ENCODE measurements at places on chromosomes 1 and 21.
A peak's percentile ranks its signal among the peaks of the same experiment; 100 is the strongest.

DNA sequence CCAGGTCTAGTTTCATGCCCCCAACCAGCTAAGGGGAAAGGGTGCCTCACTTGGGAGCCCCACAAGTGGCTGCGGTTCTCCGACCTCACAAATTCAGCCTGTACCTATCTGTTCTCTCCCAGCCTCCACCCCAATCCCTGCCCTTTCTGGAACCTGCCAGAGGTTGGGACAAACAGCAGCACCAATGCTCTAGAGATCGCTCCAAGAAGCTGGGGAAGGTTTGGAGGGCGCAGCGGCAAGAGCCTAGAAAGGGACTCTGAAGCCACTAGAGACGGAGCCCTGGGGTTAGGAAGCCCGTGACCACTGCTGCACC is 243.4 kb upstream of the VAMP3 start:
- no peak for DNase-seq

GRCh38 chr1:202834771-202835547 is 24.2 kb downstream of the PCAT6 start:
- DNase-seq, result peak; percentile 9

GRCh38 chr1:67589519-67590233 is 95.3 kb upstream of the GADD45A start:
- DNase-seq, result no peak

GRCh38 chr1:227576189-227576588 is 12.8 kb downstream of the ZNF678 start:
- no peak for DNase-seq

DNA sequence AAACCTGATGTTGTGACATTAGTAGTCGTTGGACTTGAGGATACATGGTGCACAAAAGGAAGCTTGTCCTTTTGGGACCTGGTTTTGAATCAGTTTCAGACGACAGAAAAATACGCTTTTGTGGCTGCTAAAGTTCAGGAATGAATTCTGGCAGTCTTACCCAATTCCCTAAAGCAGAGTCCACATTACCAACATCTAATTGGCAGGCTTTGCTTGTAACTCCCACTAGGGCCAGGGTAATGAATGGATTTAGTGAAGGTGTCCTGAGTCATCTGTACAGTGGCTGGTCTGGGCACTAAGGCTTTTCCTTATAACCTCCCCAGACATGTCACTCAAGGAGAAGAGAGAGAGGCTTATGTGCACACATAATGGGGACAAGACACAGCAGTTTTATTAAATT is 66.2 kb upstream of the RNPC3 start:
- no peak for DNase-seq

GRCh38 chr1:74180490-74180889 is 17.5 kb downstream of the LRRIQ3 start:
- no peak for DNase-seq

GRCh38 chr1:7808253-7808844 is 24.3 kb downstream of the PER3 start:
- no peak for DNase-seq

DNA sequence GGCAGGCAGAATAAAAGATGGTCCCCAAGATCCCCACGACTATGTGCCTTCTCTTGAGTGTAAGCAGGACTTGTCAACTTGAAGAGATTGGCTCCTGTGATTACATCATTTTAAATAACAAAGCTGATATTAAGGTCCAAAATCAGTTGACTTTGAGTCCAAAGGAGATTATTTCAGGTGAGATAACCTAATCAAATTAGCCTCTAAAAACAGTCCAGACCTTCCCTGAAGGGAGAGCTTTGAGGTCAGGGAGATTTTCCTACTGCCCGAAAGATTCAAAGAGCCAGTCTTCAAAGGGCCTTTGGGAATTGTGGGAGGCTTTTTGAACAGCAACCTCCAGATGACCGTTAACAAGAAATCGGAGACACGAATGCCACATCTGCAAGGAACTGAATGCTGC is 51.5 kb upstream of the NCAM2 start:
- DNase-seq, result no peak

DNA sequence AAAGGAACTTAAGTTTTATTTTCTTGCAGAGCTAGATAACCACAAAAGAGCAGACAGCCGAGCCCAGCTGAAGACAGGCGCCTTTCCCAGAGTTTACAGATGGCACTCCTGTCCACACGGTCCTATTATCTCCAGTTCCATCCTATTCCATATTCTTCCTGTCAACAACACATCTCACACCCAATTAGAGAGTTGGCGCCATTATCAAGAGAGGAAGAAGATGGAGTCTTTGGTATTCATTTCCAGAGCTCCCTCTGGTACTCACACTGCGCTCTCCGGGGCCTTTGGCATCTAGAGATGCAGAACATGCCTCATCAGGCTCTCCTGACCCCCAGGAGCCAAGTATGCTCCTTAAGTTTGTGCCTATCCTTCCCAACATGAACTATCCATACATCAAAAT is 43.3 kb upstream of the SIPA1L2 start:
- DNase-seq, result no peak

Measured in stimulated activated CD8-positive, alpha-beta memory T cell treated with anti-CD3 and anti-CD28 coated beads, Interleukin-7, amount 100 ng/mL, for 48 hours (primary cell).